CD14-positive monocyte (primary cell): ENCODE measurements at places on chromosomes 2 and 18.
A peak's percentile ranks its signal among the peaks of the same experiment; 100 is the strongest.

DNA sequence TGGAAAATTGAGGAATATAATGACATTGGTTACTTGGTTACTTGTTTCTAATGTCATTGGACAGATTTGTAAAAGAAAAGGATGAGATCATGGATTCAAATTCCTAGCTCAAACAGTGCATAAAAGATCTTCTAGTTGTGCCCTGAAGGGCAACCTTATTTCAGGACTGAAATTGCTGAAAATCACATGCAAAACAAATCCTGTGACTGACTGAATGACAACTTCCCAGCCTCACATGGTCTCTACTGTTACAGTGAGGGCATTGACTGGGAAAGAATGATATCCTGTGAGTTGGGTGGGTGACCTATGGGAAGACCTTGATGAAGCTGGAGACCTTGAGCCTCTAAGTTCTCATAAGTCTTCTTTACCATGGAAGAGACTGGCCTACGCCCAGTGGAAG, 90.4 kb upstream of the HAAO start:
- H3K4me3 ChIP-seq: no peak overlapping the region
- H3K27ac ChIP-seq: no peak overlapping the region
- H3K4me1 ChIP-seq: no peaks in the 10 kb centered on the region
- H3K27me3 ChIP-seq: no peaks in the 10 kb centered on the region
- H3K36me3 ChIP-seq: no peaks in the 10 kb centered on the region

- no peaks in the 10 kb centered on the region for H3K27me3 ChIP-seq
- H3K4me1 ChIP-seq: no peaks in the 10 kb centered on the region
- H3K27ac ChIP-seq: no peak overlapping the region
- H3K36me3 ChIP-seq: no peaks in the 10 kb centered on the region
These were observed 157.7 kb downstream of the COL4A4 start for GRCh38 chr2:227006189-227006897.

DNA sequence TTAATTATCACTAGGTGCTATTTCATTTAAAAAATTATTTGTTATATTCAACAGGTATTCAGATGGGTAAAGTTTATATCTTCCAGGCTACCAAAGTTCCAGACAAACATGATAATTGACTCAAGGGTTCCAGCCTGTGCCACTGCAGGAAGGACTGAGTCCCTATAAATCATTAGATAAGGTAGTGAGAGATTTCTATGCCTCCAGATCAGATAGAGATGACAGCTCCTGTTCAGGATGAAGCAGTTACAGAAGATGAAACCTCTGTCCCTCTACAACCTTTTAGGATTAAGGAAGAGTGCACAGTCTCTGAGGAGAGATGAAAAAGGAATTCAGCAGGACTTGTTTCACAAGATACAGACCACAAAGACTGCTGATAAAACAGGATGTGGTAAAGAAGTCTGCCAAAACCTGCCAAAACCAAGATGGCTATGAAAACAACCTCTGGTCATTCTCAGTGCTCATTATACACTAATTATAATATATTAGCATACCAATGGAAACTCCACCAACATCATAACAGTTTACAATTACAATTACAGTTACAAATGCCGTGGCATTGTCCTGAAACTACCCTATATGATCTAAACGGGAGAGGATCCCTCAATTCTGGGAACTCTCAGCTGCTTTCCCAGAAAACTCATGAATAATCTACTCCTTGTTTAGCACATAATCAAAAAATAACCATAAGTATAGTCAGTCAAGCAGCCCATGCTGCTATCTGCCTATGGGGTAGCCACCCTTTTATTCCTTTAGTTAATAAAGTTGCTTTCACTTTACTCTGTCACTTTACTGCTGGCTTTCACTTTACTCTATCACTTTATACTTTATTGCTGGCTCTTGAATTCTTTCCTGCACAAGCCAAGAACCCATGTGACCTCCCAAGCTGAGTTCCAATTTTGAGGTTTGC, 288.5 kb downstream of the PDE11A start:
- H3K4me3 ChIP-seq: no peak overlapping the region
- H3K36me3 ChIP-seq: no peaks in the 10 kb centered on the region
- no peaks in the 10 kb centered on the region for H3K27me3 ChIP-seq
- DNase-seq: no peak
- no peak overlapping the region for H3K27ac ChIP-seq
- H3K4me1 ChIP-seq: peaks cover 11% of the 10 kb centered on the region

DNA sequence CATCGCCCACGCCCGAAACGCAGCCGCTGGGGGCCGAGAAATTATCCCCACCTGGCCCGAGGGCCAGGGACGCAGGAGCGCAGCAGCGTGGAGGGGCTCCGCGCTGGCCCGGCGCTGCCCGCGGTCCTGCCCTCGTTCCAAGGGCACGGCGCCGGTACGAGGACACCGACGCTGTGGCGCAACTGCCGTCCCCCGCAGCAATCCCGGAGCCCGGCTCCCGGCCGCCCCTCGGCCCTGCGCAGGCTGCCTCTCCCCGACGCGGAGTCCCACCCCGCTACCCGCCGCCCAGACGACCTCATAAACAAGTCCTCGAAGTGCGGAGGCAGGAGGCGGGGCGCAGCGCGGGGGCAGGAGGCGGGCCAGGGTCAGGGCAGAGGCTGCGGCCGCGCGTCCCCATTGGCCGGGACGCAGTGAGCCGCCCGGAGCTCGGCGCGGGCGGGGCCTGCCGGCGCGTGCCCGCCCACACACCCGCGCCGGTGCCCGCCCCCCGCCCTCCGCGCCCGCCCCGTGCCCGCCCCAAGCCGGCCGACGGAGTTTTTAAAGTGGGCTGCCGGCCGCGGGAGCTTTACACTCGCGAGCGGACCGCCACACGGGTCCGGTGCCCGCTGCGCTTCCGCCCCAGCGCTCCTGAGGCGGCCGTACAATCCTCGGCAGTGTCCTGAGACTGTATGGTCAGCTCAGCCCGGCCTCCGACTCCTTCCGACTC, at the start of gene EPAS1:
TSS of gene EPAS1 (plus strand) at position 568 of the 706 bp plus-strand sequence. CDS start 505 bp downstream, outside the sequence.
- no peaks in the 10 kb centered on the region for H3K36me3 ChIP-seq
- H3K4me3 ChIP-seq: peak within 1 kb of the TSS; percentile 90
- DNase-seq: peak; percentile 69
- peak within 1 kb of the TSS; percentile 70 for H3K27ac ChIP-seq

DNA sequence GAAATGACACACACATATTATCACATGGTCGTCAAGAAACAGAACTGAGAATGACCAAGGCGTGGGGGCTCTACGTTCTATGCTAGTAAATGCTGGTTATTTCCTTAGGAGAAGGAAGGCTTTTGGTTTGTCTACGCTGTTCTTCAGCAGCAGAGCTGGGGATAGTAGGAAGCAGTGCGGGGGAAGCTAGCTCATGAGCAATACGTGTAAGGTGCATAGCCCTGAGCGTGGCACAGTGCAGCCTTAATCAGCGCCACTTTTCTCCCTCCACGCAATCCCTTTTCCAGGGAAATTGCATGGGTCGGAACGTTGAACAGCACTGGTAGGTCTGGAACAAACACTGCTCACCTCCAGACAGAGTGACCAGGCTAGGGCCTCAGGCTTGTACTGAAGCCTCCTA, 199.6 kb upstream of the FBXO11 start:
- no peaks in the 10 kb centered on the region for H3K27me3 ChIP-seq
- H3K27ac ChIP-seq: no peak overlapping the region
- no peak for DNase-seq
- peak overlapping the region; percentile 62 for H3K4me3 ChIP-seq
- H3K4me1 ChIP-seq: peaks cover 26% of the 10 kb centered on the region

DNA sequence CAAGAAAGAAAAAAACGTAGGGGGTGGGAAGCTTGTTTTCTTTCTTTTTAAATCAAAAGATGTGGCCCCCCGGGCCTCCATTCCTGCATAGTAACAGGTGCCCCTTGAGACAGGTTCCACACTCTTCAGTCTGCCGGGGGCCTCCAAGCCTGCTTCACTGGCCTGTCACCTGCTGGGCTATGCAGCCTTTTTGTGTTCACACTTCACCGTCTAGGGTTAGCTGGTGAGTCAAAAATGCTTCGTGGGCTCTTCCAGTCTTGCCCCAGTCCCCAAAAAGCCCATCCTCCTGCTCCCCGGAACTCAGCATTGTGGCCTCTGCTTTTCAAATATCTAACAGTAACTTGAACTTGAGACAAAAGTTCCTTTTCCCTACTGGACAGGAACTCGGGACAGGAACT, 67.9 kb downstream of the POLR1A start:
- DNase-seq: peak; percentile 42
- peaks cover 54% of the 10 kb centered on the region for H3K4me1 ChIP-seq
- no peak overlapping the region for H3K4me3 ChIP-seq
- peak overlapping the region; percentile 96 for H3K27ac ChIP-seq
- H3K27me3 ChIP-seq: no peaks in the 10 kb centered on the region
- H3K36me3 ChIP-seq: peaks cover 54% of the 10 kb centered on the region

GRCh38 chr2:239930378-239930777, 94.8 kb downstream of the NDUFA10 start:
- no peaks in the 10 kb centered on the region for H3K36me3 ChIP-seq
- no peak overlapping the region for H3K27ac ChIP-seq
- no peak for DNase-seq

- H3K4me3 ChIP-seq: no peak overlapping the region
- no peaks in the 10 kb centered on the region for H3K36me3 ChIP-seq
- DNase-seq: no peak
- H3K27me3 ChIP-seq: no peaks in the 10 kb centered on the region
- peaks cover 6% of the 10 kb centered on the region for H3K4me1 ChIP-seq
These were observed 16.9 kb upstream of the ZNF804A start for GRCh38 chr2:184581391-184581790.

DNA sequence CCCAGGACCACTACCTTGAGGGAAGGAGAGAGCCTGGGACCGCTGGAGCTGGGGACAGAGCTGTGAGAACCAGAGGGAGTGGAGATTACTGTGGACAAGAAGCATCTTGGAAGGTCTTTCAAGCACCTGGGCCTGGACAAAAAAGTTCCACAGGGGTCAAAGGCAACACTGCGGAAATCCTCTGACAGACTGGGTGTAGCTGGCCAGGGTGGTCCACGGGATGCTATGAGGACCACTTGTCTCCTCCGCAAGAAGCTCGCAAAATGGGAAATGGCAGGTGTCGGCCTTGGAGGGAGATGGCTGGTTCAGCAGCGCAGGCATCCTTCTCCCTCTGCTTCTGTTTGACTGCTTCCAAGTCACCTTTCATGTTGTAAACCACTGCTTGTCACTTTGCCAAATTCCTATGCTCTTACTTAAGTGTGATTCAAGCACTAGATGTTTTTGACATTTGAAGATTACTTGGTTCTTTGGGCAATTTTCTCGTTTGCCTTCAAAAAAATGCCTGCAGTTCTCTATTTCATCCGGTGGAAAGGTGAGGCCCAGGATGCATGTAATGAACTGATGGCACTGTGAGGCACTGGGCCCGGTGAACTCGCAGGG, 27.7 kb downstream of the KLHL29 start:
- no peaks in the 10 kb centered on the region for H3K4me1 ChIP-seq
- H3K36me3 ChIP-seq: no peaks in the 10 kb centered on the region
- no peak overlapping the region for H3K4me3 ChIP-seq
- H3K27me3 ChIP-seq: no peaks in the 10 kb centered on the region
- no peak overlapping the region for H3K27ac ChIP-seq

DNA sequence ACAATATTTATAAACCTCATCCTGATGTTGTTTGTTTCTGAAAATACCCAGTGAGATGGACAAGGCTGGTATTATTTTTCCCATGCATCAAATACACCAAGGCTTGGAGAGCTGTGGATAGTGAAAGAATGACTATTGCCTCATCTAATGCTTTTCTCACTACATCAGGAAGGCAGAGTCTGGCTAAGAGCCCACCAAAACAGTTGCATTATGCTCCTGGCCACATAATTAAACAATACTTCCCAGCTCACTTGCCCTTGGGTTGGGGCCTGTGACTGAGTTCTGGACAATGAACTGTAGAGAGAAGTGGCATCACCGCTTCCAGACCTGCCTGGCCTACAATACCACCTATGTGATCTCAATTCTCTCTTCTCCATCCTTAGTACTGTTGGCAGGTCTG, 46.4 kb upstream of the REEP1 start:
- no peaks in the 10 kb centered on the region for H3K4me1 ChIP-seq
- no peaks in the 10 kb centered on the region for H3K36me3 ChIP-seq
- H3K4me3 ChIP-seq: no peak overlapping the region

- DNase-seq: no peak
- no peak overlapping the region for H3K4me3 ChIP-seq
These were observed 282.7 kb downstream of the ALK start for GRCh38 chr2:29638641-29639040.

GRCh38 chr2:127695491-127696472, 5.5 kb upstream of the SFT2D3 start:
- H3K36me3 ChIP-seq: no peaks in the 10 kb centered on the region
- no peak overlapping the region for H3K27ac ChIP-seq
- DNase-seq: peak; percentile 80
- H3K27me3 ChIP-seq: no peaks in the 10 kb centered on the region
- H3K4me1 ChIP-seq: peaks cover 12% of the 10 kb centered on the region

- no peak for DNase-seq
- H3K27me3 ChIP-seq: no peaks in the 10 kb centered on the region
- peaks cover 71% of the 10 kb centered on the region for H3K36me3 ChIP-seq
- H3K4me1 ChIP-seq: peaks cover under 1% of the 10 kb centered on the region
These were observed 153.2 kb downstream of the HAUS1 start for GRCh38 chr18:46257366-46257765.

GRCh38 chr2:9150906-9151305, 55.7 kb upstream of the ASAP2 start:
- no peaks in the 10 kb centered on the region for H3K36me3 ChIP-seq
- peaks cover 15% of the 10 kb centered on the region for H3K4me1 ChIP-seq
- H3K27ac ChIP-seq: no peak overlapping the region

DNA sequence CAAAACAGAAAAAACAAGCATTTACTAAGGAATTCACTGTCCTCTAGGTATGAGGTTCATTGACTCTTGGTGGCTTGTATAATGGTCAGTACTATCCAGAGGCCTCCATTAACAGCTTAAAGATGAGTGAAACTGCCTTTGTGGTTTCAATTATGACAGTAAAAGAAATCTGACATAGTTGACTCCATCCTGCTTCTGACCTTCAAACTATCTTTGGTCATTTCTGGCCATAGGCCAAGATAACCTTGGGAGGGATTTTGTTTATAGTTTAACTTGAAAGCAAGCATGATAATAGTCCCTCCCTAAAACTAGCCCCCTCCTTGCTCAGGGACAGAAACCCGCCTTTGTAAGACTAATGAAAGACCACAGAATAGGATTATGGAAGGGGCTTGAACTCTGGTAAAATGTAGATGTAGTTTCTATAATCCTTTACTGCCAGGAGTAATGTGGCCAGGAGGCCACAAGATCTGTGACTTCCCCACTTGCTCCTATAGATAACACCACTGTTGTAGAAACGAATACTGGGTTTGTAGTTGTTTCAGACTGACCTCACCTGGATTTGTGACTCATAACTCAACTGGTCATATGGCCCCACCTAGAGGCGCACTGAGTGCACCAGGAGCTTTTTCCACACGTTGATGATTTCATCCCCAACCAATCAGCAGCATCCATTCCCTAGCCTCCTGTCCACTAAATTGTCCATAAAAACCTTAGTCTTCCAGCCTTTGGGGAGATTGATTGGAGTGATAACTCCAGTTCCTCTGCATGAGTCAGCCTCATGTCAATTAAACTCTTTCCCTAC, 8.6 kb upstream of the PLEKHM3 start:
- H3K27me3 ChIP-seq: no peaks in the 10 kb centered on the region
- no peak overlapping the region for H3K27ac ChIP-seq
- DNase-seq: no peak
- H3K36me3 ChIP-seq: no peaks in the 10 kb centered on the region
- H3K4me3 ChIP-seq: no peak overlapping the region
